ENCODE measurements at places on chromosomes 6 and 20. TPM values are rescaled to one million over a fixed set of nuclear protein-coding genes. Genes with fewer than 3 reads are reported as not detected.

The ID4 gene
- total RNA-seq, result 0.86 TPM

The SYNGAP1 gene
- total RNA-seq, result 4.8 TPM

The TAGAP gene
- not detected for total RNA-seq

The MYCT1 gene
- total RNA-seq, result not detected

The KCNK16 gene
- not detected for total RNA-seq

The ABHD12 gene
- total RNA-seq, result 149 TPM

The RRBP1 gene
- total RNA-seq, result 118 TPM

The GGTLC1 gene
- total RNA-seq, result not detected
